ENCODE measurements at places on chromosomes 7 and 10.

DNA sequence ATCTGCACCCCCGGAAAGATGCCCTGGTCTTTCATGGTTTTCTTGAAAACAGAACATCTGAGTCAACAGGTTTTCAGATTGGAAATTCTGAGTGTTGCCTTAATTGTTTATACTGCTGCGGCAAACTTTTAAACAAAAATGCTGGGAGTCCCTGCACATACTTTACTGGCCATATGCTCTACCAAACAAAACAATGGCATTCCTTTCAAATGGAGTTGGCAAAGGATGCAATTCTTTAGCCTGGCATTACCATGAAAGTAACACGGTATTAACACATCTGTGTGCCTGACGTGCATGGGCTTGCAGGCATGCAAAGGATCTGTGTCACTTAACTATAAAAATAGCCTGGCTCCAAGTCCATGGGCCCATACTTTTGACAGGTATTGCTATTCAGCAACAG, 4.2 kb downstream of the INHBA start:
- no peak for DNase-seq

DNA sequence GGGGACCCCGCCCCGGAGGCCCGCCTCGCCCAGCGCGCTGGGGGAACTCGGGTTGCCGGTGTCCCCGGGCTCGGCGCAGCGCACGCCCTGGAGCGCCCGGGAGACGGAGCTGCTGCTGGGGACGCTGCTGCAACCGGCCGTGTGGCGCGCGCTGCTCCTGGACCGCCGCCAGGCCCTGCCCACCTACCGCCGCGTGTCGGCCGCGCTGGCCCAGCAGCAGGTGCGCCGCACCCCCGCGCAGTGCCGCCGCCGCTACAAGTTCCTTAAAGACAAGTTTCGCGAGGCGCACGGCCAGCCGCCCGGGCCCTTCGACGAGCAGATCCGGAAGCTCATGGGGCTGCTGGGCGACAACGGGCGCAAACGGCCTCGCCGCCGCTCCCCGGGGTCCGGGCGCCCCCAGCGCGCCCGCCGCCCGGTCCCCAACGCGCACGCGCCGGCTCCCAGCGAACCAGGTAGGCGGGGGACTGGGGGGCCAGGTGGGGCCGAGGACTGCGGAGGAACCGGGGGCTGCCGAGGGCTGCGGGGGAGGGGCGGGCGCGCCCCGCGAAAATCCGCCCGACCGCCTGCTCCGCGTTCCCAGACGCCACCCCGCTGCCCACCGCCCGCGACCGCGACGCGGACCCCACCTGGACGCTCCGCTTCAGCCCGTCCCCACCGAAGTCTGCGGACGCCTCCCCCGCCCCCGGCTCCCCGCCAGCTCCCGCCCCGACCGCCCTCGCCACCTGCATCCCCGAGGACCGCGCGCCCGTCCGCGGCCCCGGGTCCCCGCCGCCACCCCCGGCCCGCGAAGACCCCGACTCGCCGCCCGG, 574 bp downstream of the UTF1 start:
- DNase-seq = peak; percentile 82

DNA sequence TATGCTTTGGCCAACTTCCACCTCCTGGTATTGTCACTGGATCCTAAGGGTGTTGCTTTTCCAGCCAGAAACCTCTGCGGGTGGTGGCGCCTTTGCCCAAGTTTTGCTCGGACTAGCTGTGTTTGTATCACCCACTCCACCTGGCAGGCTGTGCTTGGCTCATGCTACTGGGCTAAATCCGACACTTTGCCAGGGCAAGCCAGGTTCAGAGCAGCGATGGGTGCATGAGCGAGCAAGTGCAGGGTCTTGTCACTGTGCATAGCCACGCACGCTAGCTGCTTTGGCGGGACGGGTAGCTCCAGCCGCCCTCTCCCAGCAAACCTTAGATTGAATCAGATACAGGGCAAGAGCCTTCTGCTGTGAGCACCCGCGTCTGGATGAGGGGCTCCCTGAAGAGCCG, 737.5 kb downstream of the PCDH15 start:
- DNase-seq = no peak

GRCh38 chr7:130020434-130020833, 30.7 kb downstream of the ZC3HC1 start:
- no peak for DNase-seq

DNA sequence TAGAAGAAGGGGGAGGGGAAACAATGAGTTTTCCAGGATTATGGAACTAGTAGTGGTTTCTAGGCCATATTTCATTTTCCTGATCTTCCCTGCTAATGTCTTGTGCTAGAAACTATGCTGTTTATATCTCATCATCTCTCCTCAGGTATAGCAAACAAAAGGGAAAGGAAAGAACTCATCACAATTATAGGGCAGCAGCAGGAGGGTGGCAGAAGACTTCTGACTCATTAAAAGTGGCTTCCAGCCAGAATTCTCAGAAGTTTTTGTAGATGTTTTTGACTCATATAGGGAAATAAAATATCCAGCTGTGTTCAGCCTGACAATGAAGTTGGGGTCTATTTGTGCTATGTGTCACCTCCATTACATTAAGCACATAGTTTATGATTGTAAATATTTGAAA, 6.5 kb downstream of the AHR start:
- DNase-seq = no peak

DNA sequence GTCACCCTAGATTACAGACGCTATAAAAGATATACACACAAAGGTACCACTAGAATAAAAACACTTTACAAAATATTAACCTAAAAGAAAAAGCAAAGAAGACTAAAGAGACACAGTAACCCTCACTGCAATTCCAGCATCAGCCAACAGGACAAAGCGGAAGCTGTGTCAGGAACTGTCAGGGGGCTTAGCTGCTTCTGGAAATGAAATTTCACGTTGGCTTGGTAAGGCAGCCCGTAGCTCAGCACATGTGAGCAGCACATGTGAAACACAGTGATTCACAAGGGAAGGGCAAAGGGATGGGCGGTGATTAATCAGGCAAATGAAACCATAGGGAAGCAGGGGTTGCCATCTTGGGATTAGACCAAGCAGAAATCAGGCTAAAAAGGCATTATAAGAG, 195.4 kb downstream of the MGMT start:
- no peak for DNase-seq

GRCh38 chr10:30219971-30220751, 128.9 kb downstream of the MTPAP start:
- peak; percentile 9 for DNase-seq

- no peak for DNase-seq
These were observed 127.4 kb downstream of the WNT2 start for GRCh38 chr7:117195361-117196029.

DNA sequence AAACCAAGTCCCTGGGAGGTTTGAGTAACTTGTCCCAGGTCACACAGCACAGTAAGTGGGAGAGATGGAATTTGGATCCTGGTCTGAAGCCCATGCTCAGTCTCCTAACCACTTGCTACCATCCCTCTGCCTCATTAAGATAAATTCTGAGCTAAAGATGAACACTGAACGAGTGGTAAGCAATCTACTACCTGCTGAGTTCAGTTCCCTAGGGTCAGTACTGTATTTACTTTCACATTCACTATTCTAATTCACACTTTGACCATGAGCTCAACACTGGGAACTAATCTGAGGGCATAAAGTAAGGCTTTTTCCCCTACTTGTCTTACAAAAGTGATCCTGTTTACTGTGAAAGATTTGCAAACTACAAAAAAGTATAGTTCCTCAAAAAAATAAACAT, 2.4 kb downstream of the UROS start:
- no peak for DNase-seq

- DNase-seq = no peak
These were observed 3.6 kb upstream of the STAM start for GRCh38 chr10:17640331-17640816.

DNA sequence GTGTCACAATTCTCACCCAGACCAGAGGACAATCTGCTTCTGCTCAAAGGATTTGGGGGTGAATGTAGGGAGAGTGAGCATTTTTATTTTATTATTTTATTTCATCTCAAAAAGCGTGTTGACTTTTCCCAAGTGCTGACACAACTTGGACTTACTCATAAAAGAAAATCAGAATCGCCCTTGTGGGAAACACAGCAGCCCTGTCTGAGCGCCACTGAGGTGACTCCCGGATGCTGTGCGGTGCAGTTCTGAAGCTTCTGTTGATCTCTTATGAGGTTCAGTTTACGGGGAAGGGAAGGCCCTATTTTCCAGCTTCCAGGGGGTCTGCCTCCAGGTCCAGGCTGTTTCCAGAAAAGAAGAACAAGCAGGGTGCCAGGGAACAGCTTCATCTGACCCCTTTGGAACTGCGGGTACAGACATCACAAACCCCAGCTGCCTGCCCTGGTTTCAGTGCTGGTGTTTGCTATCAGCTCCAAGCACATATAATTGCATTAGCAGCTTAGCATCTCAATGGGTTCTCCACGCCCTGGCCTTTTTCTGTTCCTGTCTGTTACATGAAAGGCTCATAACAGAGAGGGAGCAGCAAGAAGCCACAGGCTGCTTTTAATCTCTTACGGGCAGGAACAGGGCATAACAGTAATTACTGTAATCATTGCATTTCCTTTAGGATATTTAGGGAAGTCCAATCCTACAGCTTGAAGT, 52.4 kb downstream of the PARP12 start:
- DNase-seq = no peak

GRCh38 chr7:76149847-76150691, 51.6 kb upstream of the SRRM3 start:
- no peak for DNase-seq

DNA sequence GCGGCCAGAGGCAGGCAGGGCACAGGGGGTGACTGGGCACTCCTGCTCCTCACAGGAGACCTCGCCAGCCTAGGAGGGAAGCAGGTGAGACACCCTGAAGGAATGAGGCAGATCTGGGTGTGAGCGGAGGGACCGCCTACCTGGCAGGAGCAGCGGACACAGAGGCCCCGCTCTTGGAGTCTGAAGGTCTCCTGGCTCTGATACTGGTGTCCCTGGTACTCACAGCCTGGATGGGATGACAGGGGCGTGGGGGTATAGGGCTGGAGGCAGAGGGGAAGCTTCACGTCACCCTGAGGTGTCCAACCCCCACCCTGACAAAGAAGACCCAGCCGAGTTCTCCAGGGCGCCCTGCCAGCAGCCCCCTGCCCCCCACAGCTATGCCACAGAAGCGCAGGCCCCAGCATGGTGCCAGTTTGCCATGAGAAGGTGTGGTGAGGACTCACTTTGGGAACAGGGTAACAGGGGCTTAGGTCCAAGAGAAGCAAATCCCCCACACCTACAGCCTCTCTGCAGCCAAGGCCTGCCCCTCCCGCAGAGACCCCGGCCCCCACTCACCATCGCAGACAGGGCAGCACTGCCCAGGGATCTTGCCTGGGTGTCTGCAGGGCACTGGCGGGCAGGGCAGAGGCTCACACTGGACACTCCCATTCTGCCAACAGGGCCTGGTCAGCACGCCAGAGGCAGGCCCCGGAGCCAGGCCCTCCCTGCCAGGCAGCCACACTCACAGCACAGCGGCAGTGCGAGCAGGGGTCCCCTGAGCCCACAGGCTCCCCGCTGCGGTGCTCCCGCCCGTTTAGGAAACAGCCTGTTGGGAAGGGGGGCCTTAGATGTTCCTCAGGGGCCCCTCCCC, 17.0 kb downstream of the KCP start:
- no peak for DNase-seq

DNA sequence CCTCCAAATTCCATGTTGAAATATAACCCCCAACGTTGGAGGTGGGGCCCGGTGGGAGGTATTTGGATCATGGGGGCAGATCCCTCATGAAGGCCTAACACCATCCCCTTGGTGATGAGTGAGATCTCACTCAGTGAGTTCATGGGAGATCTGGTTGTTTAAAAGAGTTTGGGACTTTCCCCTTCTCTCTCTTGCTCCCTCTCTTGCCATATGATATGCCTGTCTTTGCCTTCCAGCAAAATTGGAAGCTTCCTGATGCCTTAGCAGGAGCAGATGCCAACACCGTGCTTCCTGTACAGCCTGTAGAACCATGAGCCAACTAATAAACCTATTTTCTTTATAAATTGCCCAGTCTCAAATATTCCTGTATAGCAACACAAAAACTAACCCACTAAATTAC, 55.7 kb upstream of the CDK1 start:
- no peak for DNase-seq

DNA sequence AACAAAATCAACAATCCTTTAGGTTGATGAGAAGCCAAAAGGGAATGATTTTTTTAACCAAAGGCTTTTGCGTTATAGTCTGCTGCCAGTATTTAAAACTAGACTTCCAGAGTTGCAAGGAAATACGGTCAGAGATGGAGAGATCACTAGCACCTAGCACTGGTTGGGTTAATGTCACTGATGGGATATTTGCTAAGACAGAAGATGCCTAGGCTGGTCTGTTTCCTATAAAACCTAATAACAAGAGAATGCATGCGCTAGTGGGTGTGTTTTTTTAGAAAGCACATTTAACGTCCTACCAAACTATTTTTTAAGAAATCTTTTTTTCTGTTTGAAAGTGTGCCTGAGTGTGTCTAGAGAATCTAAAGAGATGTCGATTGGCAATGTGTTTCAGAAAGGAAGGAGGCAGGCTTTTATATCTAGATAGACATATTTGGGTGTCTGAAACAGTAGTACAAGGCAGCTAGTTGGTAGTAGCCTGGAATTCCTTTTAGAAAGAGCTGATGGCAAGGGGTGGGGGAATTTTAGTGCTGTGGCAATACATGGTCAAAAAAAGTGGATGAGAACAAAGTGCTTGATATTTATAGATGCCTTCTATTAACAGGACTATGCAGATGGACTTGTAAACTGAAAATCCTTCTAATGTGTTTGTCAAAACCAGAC, 863 bp downstream of the CALD1 start:
- DNase-seq = no peak

- peak; percentile 89 for DNase-seq
These were observed 42.7 kb downstream of the LDB3 start for GRCh38 chr10:86710987-86711512.

- peak; percentile 38 for DNase-seq
These were observed 1.1 kb upstream of the PPP1R35 start for GRCh38 chr7:100437150-100438100.

DNA sequence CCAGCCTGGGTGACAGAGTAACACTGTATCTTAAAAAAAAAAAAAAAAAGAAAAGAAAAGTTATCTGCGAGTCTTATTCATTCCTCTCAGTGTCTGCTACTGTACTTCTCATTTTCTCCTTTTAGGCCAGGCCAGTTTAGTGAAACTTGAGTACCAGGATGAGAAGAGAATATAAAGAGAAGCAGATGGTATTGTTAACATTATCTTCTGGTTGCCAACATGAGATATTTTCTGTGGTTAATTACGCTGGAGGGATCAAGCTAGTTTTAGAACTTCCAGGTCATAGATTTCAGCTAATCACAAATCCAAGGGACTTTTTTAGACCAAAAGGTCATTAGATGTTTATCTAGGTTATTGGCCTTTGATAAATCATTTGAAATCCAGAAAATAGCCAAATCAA, 252.6 kb upstream of the SMIM30 start:
- no peak for DNase-seq

GRCh38 chr7:40694026-40694809, 559.4 kb downstream of the SUGCT start:
- DNase-seq = no peak

GRCh38 chr7:11538751-11539299, 293.2 kb downstream of the THSD7A start:
- no peak for DNase-seq

GRCh38 chr10:3622427-3622826, 162.6 kb downstream of the KLF6 start:
- DNase-seq = no peak

GRCh38 chr7:22565315-22565811, 65.4 kb upstream of the STEAP1B start:
- peak; percentile 74 for DNase-seq

All from B cell (primary cell).